Naive thymus-derived CD4-positive, alpha-beta T cell (primary cell): ENCODE measurements at places on chromosomes 4 and X. TPM values are rescaled to one million over a fixed set of nuclear protein-coding genes. Genes with fewer than 3 reads are reported as not detected.

- H3K4me1 ChIP-seq, result no peaks in the 10 kb centered on the region
- H3K4me3 ChIP-seq, result no peak overlapping the region
- no peak for DNase-seq
- H3K27ac ChIP-seq, result no peak overlapping the region
- no peaks in the 10 kb centered on the region for H3K36me3 ChIP-seq
Observed at GRCh38 chrX:107728371-107729099, 47.1 kb downstream of the TSC22D3 start.

GRCh38 chrX:46918434-46918833, 6.2 kb downstream of the JADE3 start:
- no peaks in the 10 kb centered on the region for H3K36me3 ChIP-seq
- H3K27me3 ChIP-seq, result no peaks in the 10 kb centered on the region
- no peak for DNase-seq
- H3K4me1 ChIP-seq, result peaks cover 7% of the 10 kb centered on the region
- H3K27ac ChIP-seq, result no peak overlapping the region
- H3K4me3 ChIP-seq, result no peak overlapping the region

- no peak overlapping the region for H3K4me3 ChIP-seq
- no peak overlapping the region for H3K27ac ChIP-seq
- no peaks in the 10 kb centered on the region for H3K4me1 ChIP-seq
- DNase-seq, result no peak
Observed at GRCh38 chrX:36898301-36898700, 109.9 kb upstream of the FAM47C start.

The SH2D1A gene
- total RNA-seq, result 37.9 TPM

The CDS1 gene
- total RNA-seq, result 0.95 TPM

The TCEAL2 gene
- 1.1 TPM for total RNA-seq

DNA sequence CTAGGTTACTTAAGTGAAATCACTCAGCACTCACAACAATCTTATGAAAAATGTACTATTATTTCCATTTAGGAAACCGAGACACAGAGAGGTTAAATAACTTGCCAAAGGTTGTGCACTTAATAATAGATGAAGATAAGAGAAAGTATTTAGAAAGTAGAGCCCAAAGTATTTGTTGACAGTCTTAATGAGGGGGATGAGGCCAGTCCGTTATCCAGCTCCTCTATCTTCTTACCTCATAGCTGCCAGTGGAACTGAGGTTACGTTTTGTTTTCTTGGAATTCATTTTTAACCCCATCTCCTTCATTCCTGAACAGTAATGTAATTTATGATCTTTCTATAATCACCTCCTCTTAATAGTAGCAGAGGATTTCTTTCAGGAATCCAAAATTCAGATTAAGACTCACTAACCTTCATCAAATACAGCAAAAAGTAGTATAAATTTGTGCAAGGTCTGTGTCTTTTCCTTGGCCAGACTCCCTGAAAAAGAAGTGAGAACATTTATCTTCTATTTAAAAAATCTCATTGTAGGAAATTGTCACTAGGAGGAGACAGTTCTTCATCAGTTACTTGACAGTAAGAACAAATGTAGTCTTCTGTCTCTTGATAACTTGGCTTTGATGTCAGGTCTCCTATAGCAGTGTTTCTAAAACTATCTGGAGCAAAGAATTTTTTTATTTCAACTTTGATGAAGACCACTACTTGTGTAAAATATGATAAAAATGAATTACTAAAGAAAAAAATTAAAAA, 35.5 kb downstream of the F8 start:
- no peak overlapping the region for H3K27ac ChIP-seq
- no peaks in the 10 kb centered on the region for H3K27me3 ChIP-seq
- no peaks in the 10 kb centered on the region for H3K4me1 ChIP-seq

The RAB9A gene
- 8.4 and 10.1 TPM in 2 replicates for total RNA-seq

GRCh38 chr4:32931475-32931874, 2211.3 kb downstream of the PCDH7 start:
- no peak overlapping the region for H3K27ac ChIP-seq
- no peak overlapping the region for H3K4me3 ChIP-seq
- no peak for DNase-seq
- H3K36me3 ChIP-seq, result no peaks in the 10 kb centered on the region
- H3K4me1 ChIP-seq, result no peaks in the 10 kb centered on the region

The RPS6KA3 gene
- total RNA-seq, result 71.6 TPM

The TCEAL6 gene
- total RNA-seq, result not detected

GRCh38 chr4:127730142-127730913, at the start of gene SLC25A31:
Gene SLC25A31, plus strand, starts transcription at chr4:127730400. Its CDS starts 146 bp downstream, at chr4:127730546.
- no peaks in the 10 kb centered on the region for H3K36me3 ChIP-seq
- no peak within 1 kb of the TSS for H3K4me3 ChIP-seq
- no peak for DNase-seq
- H3K27ac ChIP-seq, result no peak within 1 kb of the TSS
- no peaks in the 10 kb centered on the region for H3K27me3 ChIP-seq

DNA sequence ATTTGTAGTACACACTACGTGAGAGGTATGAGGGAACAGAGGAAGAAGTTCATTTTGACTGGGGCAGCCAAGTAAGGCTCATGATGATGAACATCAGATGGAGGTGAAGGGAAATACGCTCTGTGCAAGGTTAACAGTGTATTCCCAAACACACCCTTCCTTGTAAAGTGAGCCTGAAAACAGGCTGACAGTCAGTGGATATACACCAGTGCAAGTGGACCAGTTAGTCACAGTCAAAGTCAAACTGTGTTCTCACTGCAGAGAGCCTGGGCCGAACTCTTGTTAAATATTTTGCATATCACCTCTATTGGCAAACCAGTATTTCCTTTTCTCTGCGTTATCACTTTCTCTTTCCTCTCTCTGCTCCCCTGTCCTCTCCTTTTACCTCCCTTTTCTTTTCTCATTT, 23.4 kb upstream of the RHOH start:
- no peaks in the 10 kb centered on the region for H3K36me3 ChIP-seq
- peak overlapping the region; percentile 38 for H3K27ac ChIP-seq
- no peak for DNase-seq
- no peak overlapping the region for H3K4me3 ChIP-seq
- H3K27me3 ChIP-seq, result no peaks in the 10 kb centered on the region

- no peaks in the 10 kb centered on the region for H3K4me1 ChIP-seq
- DNase-seq, result no peak
- H3K36me3 ChIP-seq, result peaks cover 13% of the 10 kb centered on the region
- no peak overlapping the region for H3K27ac ChIP-seq
Observed at GRCh38 chrX:70496491-70496890, 51.9 kb downstream of the DLG3 start.

GRCh38 chr4:69196209-69196965, 18.2 kb downstream of the UGT2B11 start:
- no peaks in the 10 kb centered on the region for H3K36me3 ChIP-seq
- DNase-seq, result no peak
- H3K27ac ChIP-seq, result no peak overlapping the region

The GAGE12H gene
- not detected for total RNA-seq

DNA sequence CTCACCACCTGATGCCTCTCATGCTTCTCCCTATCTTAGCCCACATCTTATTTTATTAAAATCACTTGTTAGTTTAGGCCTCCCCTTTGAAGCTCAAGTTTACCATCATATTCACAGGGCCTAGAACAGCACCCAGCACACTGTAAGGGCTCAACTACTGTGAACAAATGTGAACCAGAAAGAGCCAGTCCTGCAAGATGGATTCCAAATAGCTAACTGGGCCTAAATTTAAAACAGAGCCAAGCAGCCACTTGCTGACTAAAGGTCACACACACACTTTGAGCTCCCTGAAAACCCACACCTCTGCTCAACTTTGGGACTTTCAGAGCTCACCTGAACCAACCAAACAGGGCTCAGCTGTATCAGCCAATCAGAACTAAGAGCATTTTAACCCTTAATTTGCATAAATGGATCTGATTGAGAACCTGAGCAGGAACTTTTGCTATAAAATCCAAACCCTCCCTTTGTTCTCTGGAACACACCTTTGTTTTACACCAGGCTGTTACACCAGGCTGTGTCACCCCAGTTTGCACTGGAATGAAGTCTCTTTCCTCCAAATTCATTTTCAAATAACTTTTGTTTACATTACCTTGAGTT, 62.1 kb upstream of the EXOC1L start:
- H3K4me1 ChIP-seq, result no peaks in the 10 kb centered on the region
- no peak for DNase-seq
- H3K27ac ChIP-seq, result no peak overlapping the region
- H3K36me3 ChIP-seq, result no peaks in the 10 kb centered on the region

DNA sequence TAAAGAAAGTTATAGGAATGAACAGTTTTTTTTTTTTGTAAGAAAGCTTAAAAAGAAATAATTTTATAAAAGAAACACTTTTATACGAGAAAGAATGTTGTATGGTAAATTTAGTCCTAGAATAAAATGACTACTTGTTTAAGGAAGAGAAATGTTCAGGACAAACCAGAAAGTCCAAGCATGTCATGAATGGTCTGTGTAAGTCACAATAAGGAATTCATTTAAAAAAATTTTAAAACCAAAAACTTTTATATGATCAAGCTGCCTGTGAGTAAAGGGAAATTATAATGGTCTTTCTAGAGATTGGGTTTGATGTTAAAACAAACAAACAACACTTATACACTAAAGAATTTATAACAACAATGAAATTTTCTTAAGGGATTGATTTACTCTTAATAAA, 858.9 kb upstream of the PCDH7 start:
- DNase-seq, result no peak
- H3K27ac ChIP-seq, result no peak overlapping the region
- H3K27me3 ChIP-seq, result no peaks in the 10 kb centered on the region
- H3K36me3 ChIP-seq, result no peaks in the 10 kb centered on the region
- no peak overlapping the region for H3K4me3 ChIP-seq

GRCh38 chr4:15020502-15021286, 18.4 kb downstream of the CPEB2 start:
- no peaks in the 10 kb centered on the region for H3K27me3 ChIP-seq
- H3K27ac ChIP-seq, result no peak overlapping the region
- no peak overlapping the region for H3K4me3 ChIP-seq

The USP17L13 gene
- total RNA-seq, result not detected

DNA sequence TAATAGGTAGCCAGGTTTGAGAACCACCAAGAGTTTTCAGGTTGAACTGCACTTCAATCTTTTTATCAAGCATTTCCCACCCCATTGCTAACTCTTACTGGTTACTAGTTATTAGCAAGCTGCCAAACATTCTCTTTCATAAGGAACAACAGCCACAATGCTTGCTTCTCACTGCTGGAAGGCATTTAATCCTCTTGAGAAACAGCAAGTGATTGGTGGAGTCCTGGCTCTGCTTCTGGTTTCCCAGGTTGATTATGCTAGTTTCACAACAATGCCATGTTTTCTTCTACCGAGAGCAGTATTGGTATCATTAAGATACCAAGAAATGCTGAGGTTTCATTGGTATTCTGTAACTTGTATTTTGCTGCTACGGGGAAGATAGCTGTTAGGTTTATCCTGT, 32.2 kb upstream of the TXLNG start:
- H3K4me1 ChIP-seq, result no peaks in the 10 kb centered on the region
- no peak for DNase-seq
- no peak overlapping the region for H3K27ac ChIP-seq
- no peaks in the 10 kb centered on the region for H3K27me3 ChIP-seq
- H3K4me3 ChIP-seq, result no peak overlapping the region
- no peaks in the 10 kb centered on the region for H3K36me3 ChIP-seq

DNA sequence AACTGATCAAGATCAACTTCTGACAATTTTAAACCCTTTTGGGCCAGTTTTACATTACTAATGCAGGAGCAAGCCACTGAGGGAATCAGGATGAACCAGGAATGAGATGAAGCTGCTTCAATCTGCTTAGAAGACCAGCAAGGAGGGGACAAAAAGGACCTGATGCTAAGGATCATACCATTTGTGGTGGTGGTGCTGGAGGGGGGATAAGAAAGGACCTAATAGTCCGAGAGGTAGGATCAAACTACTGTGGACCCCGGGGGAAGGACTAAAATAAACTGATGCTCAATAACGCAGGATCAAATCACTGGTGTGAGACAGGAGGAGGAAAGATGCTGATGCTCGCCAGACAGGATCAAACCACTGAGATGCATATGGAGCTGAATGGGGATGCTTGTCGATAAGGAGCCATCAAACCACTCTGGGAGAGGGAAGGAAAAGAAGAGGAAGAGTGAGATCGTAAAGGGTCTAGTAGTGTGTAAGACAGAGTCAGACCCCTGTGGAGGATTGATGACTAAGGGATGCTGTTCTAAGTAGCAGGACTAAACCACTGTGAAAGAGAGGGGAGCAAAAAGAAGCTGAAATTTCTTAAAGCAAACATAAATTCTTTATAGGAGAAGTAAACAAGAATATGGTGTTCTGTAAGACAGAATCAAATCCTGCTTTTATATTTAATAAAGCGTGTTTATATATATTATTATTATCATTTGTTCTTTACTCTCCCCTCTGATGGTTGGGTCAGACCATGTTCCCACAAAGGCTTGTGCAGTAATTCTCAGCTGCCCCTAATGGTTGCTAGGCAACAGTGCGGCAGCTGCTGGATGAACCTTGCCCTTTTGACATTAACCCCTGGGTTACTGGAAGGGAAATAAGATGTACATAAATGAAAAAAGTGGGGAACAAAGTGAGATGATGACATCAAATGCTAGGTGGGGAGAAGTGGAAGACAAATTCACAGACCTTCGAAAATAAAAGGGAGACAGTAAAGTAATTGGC, 432.5 kb upstream of the FGF16 start:
- no peaks in the 10 kb centered on the region for H3K36me3 ChIP-seq
- DNase-seq, result no peak
- no peak overlapping the region for H3K27ac ChIP-seq
- no peaks in the 10 kb centered on the region for H3K27me3 ChIP-seq

GRCh38 chr4:1299301-1299860, 9.7 kb downstream of the MAEA start:
- no peaks in the 10 kb centered on the region for H3K36me3 ChIP-seq
- H3K4me1 ChIP-seq, result peaks cover 9% of the 10 kb centered on the region
- no peaks in the 10 kb centered on the region for H3K27me3 ChIP-seq
- H3K4me3 ChIP-seq, result no peak overlapping the region

The KIAA1210 gene
- not detected for total RNA-seq

GRCh38 chrX:140274811-140275525, 229.9 kb downstream of the SOX3 start:
- no peak overlapping the region for H3K27ac ChIP-seq
- H3K36me3 ChIP-seq, result no peaks in the 10 kb centered on the region
- H3K4me1 ChIP-seq, result no peaks in the 10 kb centered on the region
- H3K4me3 ChIP-seq, result no peak overlapping the region

GRCh38 chrX:19177721-19178120, 55.5 kb upstream of the ADGRG2 start:
- H3K4me1 ChIP-seq, result no peaks in the 10 kb centered on the region
- H3K36me3 ChIP-seq, result no peaks in the 10 kb centered on the region
- no peaks in the 10 kb centered on the region for H3K27me3 ChIP-seq

- DNase-seq, result no peak
- no peaks in the 10 kb centered on the region for H3K4me1 ChIP-seq
- no peak overlapping the region for H3K27ac ChIP-seq
- no peaks in the 10 kb centered on the region for H3K36me3 ChIP-seq
- H3K27me3 ChIP-seq, result no peaks in the 10 kb centered on the region
Observed at GRCh38 chrX:91079342-91080114, 355.1 kb upstream of the PABPC5 start.
